ENCODE measurements at places on chromosomes 3 and 15. TPM values are rescaled to one million over a fixed set of nuclear protein-coding genes. Genes with fewer than 3 reads are reported as not detected.

GRCh38 chr3:41482134-41482533, 282.8 kb downstream of the CTNNB1 start:
- DNase-seq = no peak
- H3K27me3 ChIP-seq = no peaks in the 10 kb centered on the region
- H3K4me1 ChIP-seq = no peaks in the 10 kb centered on the region
- no peaks in the 10 kb centered on the region for H3K36me3 ChIP-seq
- H3K4me3 ChIP-seq = no peak overlapping the region

DNA sequence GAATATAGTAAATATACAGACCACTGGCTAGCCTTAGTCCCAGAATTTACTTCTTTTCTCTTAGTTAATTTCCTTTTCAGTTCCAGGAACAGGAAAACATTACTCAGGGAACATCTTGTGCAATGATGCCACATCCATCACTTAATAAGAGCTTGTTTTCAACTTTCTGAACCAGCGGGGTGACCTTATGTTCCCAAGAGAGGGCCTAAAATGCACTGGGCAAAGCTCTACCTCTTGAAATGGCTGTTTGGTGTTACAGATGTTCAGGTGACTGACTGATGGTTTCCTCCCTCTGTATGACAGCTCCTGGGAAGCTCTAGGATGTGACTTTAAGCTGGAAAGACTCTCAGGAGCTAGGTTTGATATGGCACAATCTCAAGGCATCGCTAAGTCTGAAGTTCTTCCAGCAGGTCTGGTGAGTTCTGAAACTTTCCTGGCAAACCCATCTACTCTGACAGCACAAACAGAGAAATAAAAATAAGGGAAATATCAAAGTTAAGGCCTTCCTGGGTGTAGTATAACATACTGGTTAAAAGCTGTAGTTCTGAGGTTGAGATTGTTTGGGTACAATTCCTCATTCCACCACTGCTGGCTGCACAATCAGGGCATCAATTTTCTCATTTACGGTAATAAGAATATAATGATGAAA, 98.6 kb downstream of the ZIC1 start:
- no peak overlapping the region for H3K27ac ChIP-seq
- no peaks in the 10 kb centered on the region for H3K36me3 ChIP-seq
- H3K4me3 ChIP-seq = no peak overlapping the region

- H3K27ac ChIP-seq = peak overlapping the region; percentile 97
- no peaks in the 10 kb centered on the region for H3K36me3 ChIP-seq
- peaks cover 74% of the 10 kb centered on the region for H3K4me1 ChIP-seq
- DNase-seq = no peak
Measured at GRCh38 chr15:40342416-40343320, 1.9 kb upstream of the CCDC9B start.

- H3K27ac ChIP-seq = peak overlapping the region; percentile 61
- DNase-seq = no peak
- H3K4me3 ChIP-seq = no peak overlapping the region
- no peaks in the 10 kb centered on the region for H3K4me1 ChIP-seq
- no peaks in the 10 kb centered on the region for H3K27me3 ChIP-seq
Measured at GRCh38 chr15:93982226-93982727, 249.1 kb upstream of the MCTP2 start.

DNA sequence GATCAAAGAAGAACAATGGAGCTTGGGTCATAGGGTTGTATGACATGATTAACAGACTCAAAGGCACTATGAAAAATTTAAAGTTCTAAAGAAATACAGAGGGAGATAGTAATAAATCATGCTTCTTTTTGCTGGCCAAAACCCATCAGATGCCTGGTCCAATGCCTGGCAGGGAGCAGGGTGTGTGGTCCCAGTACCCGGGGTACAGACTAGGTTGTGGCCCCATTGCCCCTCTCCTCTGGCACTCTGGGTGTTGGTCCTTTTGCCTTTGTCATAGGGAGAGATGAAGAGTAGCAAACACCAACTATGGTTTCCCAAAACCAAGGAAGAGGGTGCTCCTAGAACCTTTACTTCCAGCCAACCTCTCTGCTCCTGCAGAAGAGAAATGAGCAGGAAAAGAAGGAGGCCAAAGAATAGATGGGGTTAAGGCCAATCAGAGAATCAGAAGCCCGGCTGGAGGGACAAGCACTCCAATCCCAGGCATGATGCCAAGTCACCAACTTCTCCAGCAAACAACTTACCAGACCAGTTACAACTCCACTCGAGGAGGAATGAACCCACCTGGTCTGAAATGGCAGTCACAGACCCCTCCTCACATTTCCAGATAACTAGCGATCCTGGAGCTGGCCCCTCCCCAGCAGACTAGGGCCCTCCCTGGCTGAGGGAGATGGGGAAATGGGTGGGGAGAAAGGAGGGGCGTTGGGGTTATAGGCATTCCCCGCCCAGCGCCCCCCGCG, 1.8 kb downstream of the IGDCC3 start:
- no peak overlapping the region for H3K4me3 ChIP-seq
- peaks cover 19% of the 10 kb centered on the region for H3K4me1 ChIP-seq
- no peak overlapping the region for H3K27ac ChIP-seq
- DNase-seq = no peak
- peaks cover 5% of the 10 kb centered on the region for H3K27me3 ChIP-seq
- H3K36me3 ChIP-seq = no peaks in the 10 kb centered on the region

- H3K27me3 ChIP-seq = no peaks in the 10 kb centered on the region
- no peak overlapping the region for H3K27ac ChIP-seq
- no peaks in the 10 kb centered on the region for H3K36me3 ChIP-seq
Measured at GRCh38 chr3:156397534-156397933, 157.4 kb downstream of the SSR3 start.

DNA sequence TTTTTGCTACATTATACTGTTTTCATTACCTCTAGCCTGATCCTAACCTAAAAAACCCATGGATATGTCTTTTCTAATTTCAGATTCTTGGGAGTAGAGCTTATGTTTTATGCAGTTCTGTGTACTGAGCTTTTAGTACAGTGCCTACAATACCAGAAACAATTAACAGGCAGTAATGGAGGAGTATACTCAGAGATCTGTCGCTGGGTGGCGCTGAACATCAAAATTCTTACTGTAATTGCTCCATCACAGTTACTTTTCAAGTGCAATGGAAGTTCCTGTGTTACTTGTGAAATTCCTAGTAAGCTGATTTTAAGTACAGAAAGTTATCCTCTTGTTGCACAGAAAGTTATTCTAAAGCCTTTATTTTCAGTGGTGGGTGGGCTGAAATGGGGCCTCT, 66.9 kb downstream of the RNF13 start:
- H3K4me3 ChIP-seq = no peak overlapping the region
- H3K27me3 ChIP-seq = no peaks in the 10 kb centered on the region
- peak; percentile 69 for DNase-seq
- no peaks in the 10 kb centered on the region for H3K4me1 ChIP-seq
- no peaks in the 10 kb centered on the region for H3K36me3 ChIP-seq
- H3K27ac ChIP-seq = no peak overlapping the region

DNA sequence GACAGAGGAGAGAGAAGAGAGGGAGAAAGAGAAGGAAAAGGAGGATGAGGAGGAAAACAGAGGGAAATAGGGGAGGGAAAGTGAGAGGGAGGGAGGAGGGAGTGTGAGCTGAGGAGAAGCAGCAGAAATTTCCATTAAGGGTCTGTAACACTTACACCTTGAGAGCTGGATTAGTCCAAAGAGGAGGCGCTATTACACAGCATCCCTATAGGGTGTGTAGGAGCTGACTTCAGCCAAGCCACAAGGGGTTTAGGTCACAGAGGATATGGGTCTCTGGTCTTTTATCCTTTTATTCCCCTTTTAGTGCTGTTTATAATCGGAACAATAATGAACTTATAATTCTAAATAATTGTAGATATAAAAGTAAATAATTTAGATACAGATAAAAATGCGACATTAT, 230.4 kb downstream of the GABRG3 start:
- H3K36me3 ChIP-seq = no peaks in the 10 kb centered on the region
- H3K27me3 ChIP-seq = no peaks in the 10 kb centered on the region
- no peak overlapping the region for H3K4me3 ChIP-seq
- H3K27ac ChIP-seq = no peak overlapping the region

GRCh38 chr15:47988564-47988963, 132.2 kb upstream of the SLC24A5 start:
- H3K4me1 ChIP-seq = no peaks in the 10 kb centered on the region
- DNase-seq = no peak
- no peak overlapping the region for H3K4me3 ChIP-seq
- H3K27ac ChIP-seq = no peak overlapping the region
- no peaks in the 10 kb centered on the region for H3K36me3 ChIP-seq

GRCh38 chr15:45714590-45715488, 80.0 kb downstream of the SQOR start:
- H3K27me3 ChIP-seq = no peaks in the 10 kb centered on the region
- H3K27ac ChIP-seq = no peak overlapping the region
- H3K36me3 ChIP-seq = no peaks in the 10 kb centered on the region
- peaks cover 6% of the 10 kb centered on the region for H3K4me1 ChIP-seq

DNA sequence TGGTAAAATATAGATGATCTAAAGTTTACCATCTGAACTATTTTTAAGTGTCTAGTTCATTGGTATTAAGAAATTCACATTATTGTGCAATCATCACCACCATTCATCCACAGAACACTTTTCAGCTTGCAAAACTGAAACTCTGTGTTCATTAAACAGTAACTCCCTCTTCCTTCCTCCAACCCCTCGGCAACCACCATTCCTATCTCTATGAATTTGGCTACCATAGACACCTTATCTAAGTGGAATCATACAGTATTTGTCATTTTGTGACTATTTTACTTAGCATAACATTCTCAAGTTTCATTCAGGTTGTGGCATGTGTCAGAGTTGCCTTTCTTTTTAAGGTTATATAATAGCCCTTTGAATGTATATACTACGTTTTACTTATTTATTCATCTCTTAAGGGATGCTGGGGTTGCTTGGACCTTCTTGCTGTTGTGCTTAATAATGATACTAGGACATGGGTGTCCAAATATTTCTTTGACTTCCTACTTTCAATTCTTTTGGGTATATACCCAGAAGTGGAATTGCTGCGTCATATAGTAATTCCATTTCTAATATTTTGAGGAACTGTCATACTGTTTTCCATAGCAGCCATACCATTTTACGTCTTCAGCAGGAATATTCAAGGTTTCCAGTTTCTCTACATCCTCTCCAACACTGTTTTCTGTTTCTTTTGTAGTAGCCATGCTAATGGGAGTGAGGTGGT, 20.9 kb downstream of the KAT2B start:
- no peaks in the 10 kb centered on the region for H3K27me3 ChIP-seq
- H3K36me3 ChIP-seq = no peaks in the 10 kb centered on the region
- no peak overlapping the region for H3K27ac ChIP-seq
- DNase-seq = no peak
- H3K4me1 ChIP-seq = no peaks in the 10 kb centered on the region

DNA sequence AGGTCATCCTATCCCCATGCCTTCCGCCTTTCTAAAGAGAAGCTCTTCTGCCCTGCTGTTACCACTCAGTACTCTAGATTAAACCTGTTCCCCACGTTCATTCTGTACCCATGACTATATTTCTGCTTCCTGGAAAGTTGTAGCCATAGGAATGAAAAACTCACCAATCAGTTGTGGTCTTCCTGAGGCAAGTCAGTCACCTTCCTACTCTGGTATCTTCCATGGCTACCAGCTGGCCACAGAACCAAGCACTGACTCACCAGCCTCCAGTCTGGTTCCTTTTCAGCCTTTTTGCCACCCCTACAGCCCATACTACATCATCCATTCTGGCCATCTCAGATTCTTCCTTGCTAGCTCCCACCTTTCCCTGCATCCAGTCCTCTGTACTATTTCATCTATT, 46.4 kb downstream of the TMEM44 start:
- H3K36me3 ChIP-seq = no peaks in the 10 kb centered on the region
- no peak overlapping the region for H3K4me3 ChIP-seq
- H3K27ac ChIP-seq = peak overlapping the region; percentile 76
- DNase-seq = no peak
- peaks cover 39% of the 10 kb centered on the region for H3K4me1 ChIP-seq

DNA sequence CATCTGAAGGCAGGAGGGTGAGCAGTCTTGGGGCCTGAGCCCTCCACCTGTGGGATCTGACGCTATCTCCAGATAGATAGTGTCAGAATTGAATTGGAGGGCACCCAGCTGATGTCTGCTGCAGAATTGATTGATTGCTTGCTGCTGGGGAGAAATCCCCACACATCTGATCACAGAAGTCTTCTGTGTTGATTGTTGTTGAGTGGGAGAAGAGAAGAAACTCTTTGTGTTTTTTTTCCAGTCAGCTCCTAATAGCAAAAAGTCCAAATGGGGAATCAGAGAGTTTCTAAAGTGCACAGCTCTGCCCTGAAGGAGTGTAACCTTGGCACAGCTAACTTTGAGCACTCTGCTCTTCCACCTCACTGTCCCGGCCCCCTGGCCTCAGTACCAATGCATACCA, 66.1 kb downstream of the RAB11A start:
- no peak overlapping the region for H3K4me3 ChIP-seq
- no peaks in the 10 kb centered on the region for H3K27me3 ChIP-seq
- no peak for DNase-seq
- no peaks in the 10 kb centered on the region for H3K4me1 ChIP-seq
- H3K27ac ChIP-seq = no peak overlapping the region

DNA sequence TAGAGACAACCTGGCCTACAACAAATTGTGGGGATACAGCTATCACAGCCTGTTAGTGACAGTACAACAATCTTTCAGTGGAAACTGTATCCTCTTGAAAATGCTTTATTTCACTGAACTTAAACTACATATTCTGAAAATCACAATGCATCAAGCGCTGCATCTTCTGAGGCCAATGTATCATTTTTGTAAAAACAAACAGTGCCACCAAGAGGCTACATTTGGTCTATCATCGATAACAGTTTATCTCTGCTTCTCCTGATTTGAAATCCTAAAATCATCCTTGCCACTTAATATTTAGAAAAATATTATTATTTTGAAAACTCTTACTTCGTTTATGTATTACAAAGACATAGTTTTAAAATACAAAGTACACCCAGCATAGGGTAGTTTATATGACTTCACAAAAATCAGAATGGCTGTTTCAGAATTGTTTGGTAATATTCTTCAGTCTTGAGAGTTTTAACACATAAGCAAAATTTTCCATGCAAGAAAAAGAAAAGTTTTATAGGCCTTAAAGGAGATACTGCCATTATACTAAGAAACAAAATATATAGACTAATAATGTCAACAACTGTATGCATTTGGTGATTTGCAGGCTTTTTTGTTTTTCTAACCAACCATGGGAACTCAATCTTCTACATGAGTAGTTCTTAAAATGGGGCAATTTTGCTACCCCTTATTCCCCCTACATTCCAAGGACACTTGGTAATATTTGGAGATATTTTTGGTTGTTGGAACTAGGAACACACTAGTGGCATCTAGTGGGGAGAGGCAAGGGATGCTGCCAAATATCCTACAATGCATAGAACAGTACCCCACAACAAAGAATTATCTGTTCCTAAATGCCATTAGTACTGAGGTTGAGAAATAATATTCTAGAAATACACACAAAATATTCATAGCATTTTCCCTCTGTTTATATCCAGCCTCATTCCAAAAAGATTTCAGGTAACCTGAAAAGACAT, 42.3 kb downstream of the WDR72 start:
- no peaks in the 10 kb centered on the region for H3K4me1 ChIP-seq
- H3K4me3 ChIP-seq = no peak overlapping the region
- no peaks in the 10 kb centered on the region for H3K27me3 ChIP-seq
- H3K27ac ChIP-seq = no peak overlapping the region

- no peaks in the 10 kb centered on the region for H3K27me3 ChIP-seq
- no peaks in the 10 kb centered on the region for H3K4me1 ChIP-seq
- no peaks in the 10 kb centered on the region for H3K36me3 ChIP-seq
- peak overlapping the region; percentile 62 for H3K4me3 ChIP-seq
Measured at GRCh38 chr15:25862071-25862471, 1.1 kb downstream of the ATP10A start.

Gene RFC4
- total RNA-seq = 8.9 TPM

Gene ANKRD34C
- 0.20 TPM for total RNA-seq

Gene RPUSD2
- 5.6 TPM for total RNA-seq

Gene TGFBR2
- total RNA-seq = 210 TPM

Gene DPPA2
- total RNA-seq = not detected

Gene NEK11
- total RNA-seq = 2.2 TPM

Gene KIF23
- total RNA-seq = 1.3 TPM

Gene MESP2
- total RNA-seq = not detected

Gene ARL13B
- 4.3 TPM for total RNA-seq

Gene GOLGA6L7
- total RNA-seq = not detected

Gene CD47
- total RNA-seq = 92.2 TPM

Gene SLC2A2
- total RNA-seq = not detected

Measured in right atrium auricular region (tissue), 2 donors.